NCI-H524 treated with DMSO at 0.1 percent for 48 hours (cell line): ENCODE measurements at places on chromosomes 2 and 18.

- no peak for DNase-seq
These were observed 269.2 kb downstream of the FIGN start for GRCh38 chr2:163466331-163467250.

- DNase-seq: no peak
These were observed 35.6 kb downstream of the TWIST2 start for GRCh38 chr2:238883421-238883901.

DNA sequence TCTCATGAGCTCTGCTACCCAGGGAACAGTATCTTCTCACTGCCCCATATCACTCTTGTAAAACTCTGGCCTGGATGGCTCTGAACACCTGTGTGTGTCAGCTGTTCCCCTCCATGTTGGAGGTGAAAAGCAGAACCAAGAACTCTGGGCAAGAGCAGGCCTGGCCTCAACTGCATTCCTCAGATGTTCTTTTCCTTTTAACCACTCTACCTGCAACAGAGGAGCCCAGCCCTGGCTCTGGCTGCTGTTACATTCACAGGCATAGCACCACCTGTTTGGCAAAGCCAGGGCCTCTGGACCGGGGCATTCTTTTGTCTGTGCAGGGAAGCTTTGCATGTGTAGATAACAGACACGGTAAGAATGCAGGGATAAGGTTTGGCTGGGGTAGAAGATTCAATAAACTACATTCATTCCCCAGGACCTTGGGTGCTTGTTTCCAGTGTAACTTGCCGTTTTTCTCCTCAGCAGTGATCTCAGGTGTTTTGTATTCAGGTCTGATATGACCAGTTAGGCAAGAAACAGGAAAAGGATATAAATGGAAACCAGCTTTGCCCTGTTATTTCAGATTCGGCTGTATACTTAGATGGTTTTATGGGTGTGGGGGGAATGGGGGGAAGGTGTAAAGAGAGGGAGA is 95.1 kb downstream of the SPTBN1 start:
- no peak for DNase-seq

GRCh38 chr2:190408538-190409271 is 550 bp downstream of the MFSD6 start:
- no peak for DNase-seq

GRCh38 chr2:48274040-48274439 is 255.9 kb upstream of the STON1 start:
- DNase-seq: no peak

DNA sequence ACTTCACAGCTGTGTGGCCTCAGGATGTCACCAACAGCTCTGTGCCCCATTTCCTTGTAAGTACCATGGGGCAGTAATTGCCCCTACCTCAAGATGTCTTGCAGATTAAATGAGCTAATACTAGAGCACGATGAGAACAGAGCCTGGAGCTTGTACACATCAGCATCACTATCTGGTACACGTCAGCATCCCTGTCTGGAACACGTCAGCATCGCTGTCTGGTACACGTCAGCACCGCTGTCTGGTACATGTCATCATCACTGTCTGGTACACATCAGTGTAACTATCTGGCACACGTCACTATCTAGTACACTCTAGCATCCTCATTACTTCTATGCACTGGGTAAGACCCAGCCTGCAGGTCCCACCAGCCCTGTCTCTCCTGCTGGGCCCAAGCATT is 37.2 kb downstream of the AQP12A start:
- no peak for DNase-seq

GRCh38 chr18:54790109-54790508 is 38.2 kb upstream of the RAB27B start:
- no peak for DNase-seq

GRCh38 chr2:72920318-72921087 is 3.2 kb downstream of the EMX1 start:
- no peak for DNase-seq

GRCh38 chr2:201532686-201533304 is 81.3 kb downstream of the STRADB start:
- no peak for DNase-seq

DNA sequence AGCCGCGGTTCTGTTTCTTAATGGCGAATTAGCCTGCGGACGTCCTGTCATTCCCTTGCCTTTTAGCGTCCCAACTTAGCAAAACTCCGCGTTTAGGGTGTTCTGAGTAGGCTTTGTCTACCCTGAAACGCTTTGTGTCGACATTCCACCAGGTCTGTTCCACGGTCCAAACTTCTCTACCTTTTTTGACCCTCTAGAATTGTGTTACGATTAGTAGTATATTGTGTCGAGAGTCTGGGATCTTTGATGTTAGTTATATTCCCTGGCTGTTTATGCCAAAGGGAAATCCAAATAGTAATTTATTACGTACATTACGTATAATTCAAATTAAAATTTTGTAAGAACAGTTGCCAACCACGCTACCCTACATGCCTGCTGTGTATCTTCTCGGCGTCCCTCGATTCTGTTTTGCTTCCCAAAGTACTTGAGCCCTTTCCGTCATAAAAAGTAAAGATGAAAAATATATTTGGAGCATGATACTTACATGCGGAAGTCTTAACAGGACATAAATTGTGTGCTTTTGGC is 495 bp upstream of the TTC32 start:
- DNase-seq: peak; percentile 60

DNA sequence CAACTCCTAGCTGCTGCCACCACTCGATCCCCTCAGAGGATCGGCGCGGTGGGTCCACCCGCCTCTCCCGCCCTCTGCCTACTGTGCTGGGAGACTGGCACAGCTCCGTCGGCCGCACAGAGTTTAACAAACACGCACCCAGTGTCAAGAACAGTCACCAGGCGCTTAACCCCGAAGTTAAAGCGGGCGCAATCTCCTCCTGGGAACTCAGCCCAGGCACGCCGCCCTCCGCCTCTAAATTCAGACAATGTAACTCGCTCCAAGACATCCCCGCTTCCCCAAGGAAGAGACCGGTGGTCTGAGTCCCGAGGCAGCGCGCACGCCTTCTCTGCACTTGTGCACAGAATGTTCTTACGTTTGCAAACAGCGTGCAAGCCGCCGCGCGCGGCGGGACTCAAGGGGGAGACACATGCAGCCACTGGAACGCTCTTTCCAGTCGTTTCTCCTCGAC is 533 bp downstream of the CXCR4 start:
- peak; percentile 25 for DNase-seq

- no peak for DNase-seq
These were observed 175.8 kb downstream of the LOXHD1 start for GRCh38 chr18:46481048-46481846.

DNA sequence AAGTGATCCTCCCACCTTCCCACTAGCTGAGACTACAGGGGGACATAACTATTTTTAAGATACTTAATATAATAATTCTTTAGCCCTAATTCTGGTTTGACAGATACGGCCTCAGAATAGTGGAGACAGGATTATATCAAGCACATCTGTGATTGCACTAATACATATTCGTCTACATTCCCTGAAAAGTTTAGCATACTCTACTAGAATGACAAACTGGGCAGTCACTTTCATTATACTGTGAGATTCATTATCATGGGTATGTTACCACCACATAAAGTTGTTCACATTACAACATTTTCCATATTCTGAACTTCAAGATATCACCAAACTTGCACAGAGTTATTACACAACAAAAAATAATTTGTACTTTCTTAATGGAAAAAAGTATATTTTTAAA is 11.0 kb downstream of the FAM210A start:
- no peak for DNase-seq
